Activated CD4-positive, alpha-beta T cell treated with anti-CD3 and anti-CD28 coated beads for 4 hours (primary cell): ENCODE measurements at places on chromosomes 16 and 17.
A peak's percentile ranks its signal among the peaks of the same experiment; 100 is the strongest.

- no peak for DNase-seq
Measured at GRCh38 chr16:55571-56136, 2.0 kb downstream of the SNRNP25 start.

DNA sequence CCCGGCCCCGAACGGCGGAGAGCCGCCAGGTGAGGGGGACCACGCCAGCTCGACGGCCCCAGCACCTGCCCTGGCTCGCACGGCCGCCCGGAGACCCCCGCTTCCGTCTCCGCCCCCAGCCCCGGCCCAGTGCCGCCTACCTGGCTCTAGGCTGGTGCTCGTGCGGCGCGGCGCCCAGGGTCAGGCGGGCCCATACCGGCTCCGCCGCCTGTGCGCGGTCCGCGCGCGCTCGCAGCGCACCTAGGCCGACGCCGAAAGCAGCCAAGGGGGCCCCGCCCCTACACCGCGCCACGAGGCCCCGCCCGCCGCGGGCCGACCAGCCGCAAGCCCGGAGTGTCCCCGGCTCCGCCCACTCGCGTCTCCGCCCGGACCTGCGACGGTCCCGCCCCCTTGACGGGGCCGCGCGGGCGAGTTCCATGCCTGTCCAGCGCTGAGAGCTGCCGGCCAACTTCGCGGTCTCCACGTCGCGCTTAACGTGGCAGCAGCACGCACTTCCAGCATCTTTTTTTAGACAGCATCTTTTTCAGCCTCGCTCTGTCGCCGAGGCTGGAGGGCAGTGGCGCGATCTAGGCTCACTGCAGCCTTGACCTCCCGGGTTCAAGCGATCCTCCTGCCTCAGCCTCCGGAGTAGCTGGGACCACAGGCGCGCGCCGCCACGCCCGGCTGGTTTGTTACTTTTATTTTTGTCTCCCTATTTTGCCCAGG, at the start of gene SLC25A39:
Gene SLC25A39, minus strand, starts transcription at position 253 of the 705 bp plus-strand sequence. CDS start 1,261 bp downstream, outside the sequence.
- DNase-seq, result peak; percentile 93

GRCh38 chr16:89135166-89135565, 36.4 kb upstream of the CDH15 start:
- no peak for DNase-seq

- no peak for DNase-seq
Measured at GRCh38 chr16:23570992-23571632, 13.6 kb downstream of the UBFD1 start.

- DNase-seq, result no peak
Measured at GRCh38 chr16:30774367-30775130, 12.4 kb downstream of the RNF40 start.

GRCh38 chr17:27550974-27551505, 79.9 kb upstream of the LGALS9 start:
- no peak for DNase-seq

DNA sequence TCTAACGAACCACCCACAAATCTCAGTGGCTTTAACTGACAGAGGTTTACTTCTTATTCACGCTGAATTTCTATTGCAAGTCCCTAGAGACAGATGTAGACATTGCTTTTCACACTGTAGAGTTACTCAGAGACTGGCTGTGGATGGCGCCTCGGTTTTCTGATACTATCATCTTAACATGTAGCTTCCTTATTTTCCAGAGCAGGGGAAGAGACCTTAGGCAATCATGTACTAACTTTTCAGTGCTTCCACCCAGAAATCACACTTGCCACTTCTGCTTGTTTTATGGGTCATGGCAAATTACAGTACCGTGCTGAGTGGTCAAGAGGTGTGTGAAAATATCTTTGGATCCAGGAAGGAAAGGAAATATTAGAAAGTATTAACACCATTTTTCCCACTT, 65.4 kb downstream of the MAF start:
- no peak for DNase-seq

- DNase-seq, result no peak
Measured at GRCh38 chr16:16021988-16022682, 72.7 kb downstream of the ABCC1 start.

GRCh38 chr16:17331071-17331607, 139.6 kb downstream of the XYLT1 start:
- no peak for DNase-seq

DNA sequence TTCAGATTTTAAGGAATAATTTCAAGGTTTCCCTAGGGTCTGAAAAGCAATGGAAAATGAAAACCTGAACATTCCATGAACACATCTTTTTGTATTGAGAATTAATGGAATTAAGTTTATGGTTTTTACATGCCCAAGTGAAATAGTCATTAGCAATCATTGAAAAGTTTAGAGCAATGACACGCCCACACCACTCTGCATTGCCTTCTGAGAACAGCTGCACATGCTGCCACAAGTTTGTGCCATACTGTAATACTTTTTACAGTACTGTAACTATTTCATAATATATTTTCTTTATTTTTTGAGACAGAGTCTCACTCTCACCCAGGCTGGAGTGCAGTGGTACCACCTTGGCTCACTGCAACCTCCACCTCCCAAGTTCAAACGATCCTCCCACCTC, 345.2 kb upstream of the PMFBP1 start:
- no peak for DNase-seq

- no peak for DNase-seq
Measured at GRCh38 chr17:47628014-47628566, 21.6 kb upstream of the KPNB1 start.

DNA sequence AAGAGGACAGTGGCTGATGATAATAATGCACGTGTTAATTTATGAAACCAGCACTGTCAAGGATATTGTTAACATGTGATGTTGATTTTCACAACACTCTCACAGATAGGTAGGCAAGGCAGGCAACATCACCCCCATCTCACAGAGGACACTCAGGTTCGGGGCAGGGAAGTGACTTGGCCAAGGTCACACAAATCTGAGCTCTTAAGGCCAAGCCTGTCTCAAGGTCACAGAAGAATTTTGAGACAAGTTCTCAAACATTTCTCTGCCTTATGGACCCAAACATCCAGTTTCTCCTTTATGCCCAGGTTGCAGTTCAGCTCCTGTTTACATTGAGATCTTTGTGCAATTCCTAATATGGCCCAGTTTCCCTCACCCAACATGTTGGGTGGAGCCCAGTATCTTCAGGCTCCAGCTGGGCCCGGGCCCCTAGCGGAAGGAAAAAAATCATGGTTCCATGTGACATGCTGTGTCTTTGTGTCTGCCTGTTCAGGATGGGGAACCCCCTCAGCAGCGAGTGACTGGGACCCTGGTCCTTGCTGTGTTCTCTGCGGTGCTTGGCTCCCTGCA, 1.3 kb downstream of the SLC2A4 start:
- no peak for DNase-seq

- DNase-seq, result peak; percentile 56
Measured at GRCh38 chr17:7560172-7561027, 1.3 kb upstream of the SENP3 start.

DNA sequence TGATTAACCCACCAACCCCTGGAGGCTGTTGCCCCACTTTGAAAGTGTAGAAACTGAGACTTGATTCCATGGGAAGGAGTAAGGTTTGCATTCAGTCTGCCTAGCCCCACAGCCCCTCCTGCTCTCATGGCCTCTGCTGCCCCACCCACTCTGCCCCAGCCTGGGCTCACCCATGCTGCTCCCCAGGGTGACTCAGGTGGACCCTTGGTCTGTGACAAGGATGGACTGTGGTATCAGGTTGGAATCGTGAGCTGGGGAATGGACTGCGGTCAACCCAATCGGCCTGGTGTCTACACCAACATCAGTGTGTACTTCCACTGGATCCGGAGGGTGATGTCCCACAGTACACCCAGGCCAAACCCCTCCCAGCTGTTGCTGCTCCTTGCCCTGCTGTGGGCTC, 6.5 kb downstream of the PRSS41 start:
- DNase-seq, result no peak

- DNase-seq, result no peak
Measured at GRCh38 chr16:77574867-77575624, 140.2 kb upstream of the ADAMTS18 start.

- no peak for DNase-seq
Measured at GRCh38 chr17:54738496-54738895, 162.2 kb upstream of the TOM1L1 start.

DNA sequence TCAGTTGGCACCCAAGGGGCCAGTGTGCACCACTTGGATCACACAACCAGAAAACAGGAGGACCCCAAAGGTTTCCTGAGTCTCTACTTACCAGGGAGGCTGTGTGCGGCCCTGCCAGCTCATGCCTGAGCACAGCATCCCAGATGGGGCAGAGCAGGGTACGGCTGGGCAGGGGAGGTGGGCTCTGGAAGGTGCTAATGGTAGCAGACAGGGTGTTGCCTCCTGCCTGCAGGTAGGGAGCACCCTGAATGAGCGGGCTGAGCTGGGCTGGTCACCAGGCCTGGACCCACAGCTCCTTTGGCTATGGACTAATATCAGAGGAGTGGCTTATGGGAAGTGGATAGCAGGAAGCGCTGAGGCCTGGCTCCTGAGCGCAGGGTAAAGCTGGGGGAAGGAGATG, 14.6 kb downstream of the RECQL5 start:
- no peak for DNase-seq

DNA sequence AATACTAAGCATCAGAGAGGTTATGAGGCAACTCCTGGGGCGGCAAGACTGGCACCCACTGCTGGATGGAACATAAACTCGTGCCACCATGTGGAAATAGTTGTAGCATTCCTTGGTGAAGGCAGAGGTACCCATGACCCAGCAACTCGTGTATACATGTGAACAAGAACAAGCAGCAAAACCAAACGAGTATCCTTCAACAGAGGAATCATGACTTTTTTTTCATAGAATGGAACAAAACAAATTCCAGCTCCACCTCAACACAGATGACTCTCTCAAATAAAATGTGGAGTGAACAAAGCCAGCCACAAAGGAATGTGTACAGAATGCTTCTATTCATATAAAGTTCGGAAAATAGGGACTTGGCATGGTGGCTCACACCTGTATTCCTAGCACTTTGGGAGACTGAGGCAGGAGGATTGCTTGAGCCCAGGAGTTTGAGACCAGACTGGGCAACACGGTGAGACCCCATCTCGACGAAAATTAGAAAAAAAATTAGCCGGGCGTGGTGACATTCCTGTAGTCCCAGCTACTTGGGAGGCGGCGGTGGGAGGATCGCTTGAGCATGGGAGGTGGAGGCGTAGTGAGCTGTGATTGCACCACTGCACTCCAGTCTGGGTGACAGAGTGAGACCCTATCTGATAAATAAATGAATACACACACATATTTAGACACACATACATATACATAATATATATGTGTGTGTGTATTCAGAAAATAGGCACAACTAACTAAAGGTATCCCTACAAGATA, 35.3 kb downstream of the B9D1 start:
- no peak for DNase-seq

GRCh38 chr17:1995907-1996799, 29.0 kb downstream of the RTN4RL1 start:
- DNase-seq, result no peak

GRCh38 chr16:74743668-74744299, 30.8 kb downstream of the FA2H start:
- DNase-seq, result no peak

DNA sequence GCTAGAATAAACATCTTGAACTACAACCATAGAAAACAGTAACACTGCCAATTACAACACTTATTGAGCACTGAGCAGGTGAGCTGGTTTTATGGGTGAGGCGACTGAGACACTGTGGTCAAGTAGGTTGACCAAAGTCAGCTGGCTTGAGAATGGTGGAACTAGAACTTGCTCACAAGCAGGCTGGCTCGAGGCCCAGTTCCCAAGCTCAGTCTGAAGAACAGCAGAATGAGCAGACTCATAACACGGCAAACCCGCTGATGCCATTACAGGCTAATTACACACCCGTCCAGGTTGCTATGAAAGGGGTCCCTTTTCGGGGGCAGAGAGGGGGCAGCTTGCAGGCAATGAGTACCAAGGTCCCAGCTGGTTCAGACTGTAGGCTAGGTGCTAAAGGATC, 6.5 kb downstream of the ZZEF1 start:
- DNase-seq, result no peak

DNA sequence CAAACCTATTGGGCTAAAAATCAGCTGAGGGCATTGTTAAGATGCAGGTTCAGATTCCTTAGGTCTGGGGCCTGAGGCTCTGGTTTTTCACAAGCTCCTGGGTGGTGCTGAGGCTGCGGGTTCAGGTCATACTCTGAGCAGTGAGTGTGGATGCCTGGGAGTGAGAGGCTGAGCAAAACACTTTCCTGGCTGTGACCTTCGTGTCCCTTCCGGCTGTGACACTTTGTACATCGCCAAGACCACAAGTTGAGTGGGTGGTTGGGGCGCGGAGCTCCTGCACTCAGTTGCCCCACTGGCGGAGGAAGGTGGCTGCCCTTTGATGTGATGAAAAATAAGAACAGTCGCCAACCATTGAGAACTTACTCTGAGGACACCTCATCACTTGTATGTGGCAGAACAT, 24.8 kb downstream of the CCR7 start:
- DNase-seq, result peak; percentile 50

DNA sequence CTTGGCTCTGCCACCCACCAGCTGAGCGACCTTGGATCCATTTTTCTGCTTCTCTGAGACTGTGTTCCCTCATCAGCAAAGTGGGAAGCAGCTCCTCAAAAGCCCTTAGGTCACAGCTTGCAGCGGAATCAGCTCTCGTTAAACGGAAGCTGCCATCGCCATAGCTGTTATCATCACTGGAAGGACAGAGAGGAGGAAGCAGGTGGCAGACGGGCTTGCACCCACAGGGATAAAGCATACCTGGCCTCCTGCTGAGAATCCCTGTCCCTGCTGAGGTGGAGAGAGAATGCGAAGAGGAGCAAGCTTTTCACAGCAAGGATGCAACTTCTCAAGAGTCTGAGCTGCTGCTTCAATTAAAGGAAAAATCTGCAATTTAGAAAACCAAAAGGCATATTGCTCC, 106.6 kb downstream of the CLEC16A start:
- DNase-seq, result no peak

DNA sequence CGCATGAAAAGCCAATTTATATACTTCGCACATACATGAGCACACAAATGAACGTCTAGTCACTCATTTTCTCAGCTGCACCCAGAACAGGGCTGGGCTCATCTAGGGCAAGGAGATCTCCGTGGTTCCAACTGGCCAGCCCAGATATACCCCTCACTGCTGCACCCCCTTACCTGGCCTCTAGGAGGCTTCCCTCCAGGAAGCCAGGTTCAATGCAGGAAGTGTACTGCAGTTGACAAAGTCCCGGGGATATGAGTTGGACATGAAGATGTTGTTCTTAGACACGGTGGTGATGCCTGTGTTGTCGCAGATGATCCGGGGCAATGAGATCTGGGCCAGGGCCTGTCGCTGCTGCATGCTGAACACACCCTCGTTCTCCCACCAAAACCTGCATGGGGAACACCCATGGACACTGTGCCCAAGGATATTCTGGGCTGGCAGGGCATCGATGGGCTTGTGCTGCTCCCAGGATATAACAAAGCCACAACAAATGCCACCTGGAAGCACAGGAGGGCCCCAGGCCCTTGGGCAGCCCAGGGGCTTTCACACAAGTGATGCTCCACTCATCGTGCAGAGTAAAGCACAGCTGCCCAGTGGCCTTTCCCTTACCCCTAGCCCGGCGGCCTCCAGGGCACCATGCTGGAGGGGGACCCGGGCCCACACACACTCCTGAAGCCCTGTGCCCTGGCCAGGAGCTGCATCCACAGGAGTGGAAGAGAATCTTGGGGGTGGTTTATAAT, 10.1 kb downstream of the MPO start:
- DNase-seq, result no peak

- DNase-seq, result peak; percentile 32
Measured at GRCh38 chr17:1491443-1492248, 840 bp downstream of the MYO1C start.

- peak; percentile 84 for DNase-seq
Measured at GRCh38 chr17:46266656-46267544, 28.0 kb upstream of the LRRC37A start.
